ENCODE measurements at places on chromosomes 2 and 18. TPM values are rescaled to one million over a fixed set of nuclear protein-coding genes. Genes with fewer than 3 reads are reported as not detected.

- no peak for DNase-seq
Observed at GRCh38 chr2:26122630-26123029, 50.3 kb upstream of the GAREM2 start.

GRCh38 chr2:85302121-85302520, 25.7 kb downstream of the TGOLN2 start:
- no peak for DNase-seq

DNA sequence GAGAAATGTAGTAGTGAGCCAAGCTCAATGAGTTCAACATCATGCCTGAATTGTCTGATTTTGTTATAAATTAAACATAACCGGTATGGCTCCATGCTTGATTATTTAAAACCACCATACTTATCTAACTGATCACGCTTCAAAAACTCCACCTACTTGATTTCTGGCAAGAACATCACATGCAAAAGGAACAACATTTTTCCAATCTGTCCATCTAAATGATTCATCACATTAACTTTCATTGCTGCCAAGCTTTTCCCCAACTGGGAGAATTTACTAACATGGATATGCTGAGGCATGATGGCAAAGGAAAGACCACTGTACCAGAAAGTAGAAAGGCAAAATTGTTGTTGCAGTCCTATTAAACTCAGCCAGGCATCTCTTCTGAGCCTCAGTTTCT, 286.8 kb downstream of the TRIB2 start:
- no peak for DNase-seq

DNA sequence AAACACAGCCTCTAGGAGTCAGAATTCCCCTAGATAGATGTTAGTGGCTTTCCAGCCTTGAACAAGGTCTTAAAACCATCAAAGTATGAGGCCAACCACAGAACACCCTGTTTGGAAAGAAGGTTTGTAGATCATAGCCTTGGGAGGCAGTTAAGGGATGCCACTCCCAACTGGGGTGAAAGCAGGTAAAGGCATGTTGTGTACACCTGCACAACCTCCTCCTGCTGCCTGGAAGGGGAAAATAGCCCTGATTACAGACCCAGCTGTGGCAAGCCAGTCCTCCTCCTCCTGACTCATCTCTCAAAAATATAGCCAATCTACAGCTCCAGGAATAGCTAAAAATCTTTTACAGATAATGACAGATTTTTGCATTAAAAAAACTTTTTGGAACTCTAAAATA, 108.1 kb downstream of the RBM43 start:
- DNase-seq, result no peak

- DNase-seq, result no peak
Observed at GRCh38 chr2:61984682-61985081, 79.2 kb downstream of the COMMD1 start.

The CCDC68 gene
- 22.3 TPM for total RNA-seq
